HFFc6 (cell line): ENCODE measurements at places on chromosomes 2 and 18.

DNA sequence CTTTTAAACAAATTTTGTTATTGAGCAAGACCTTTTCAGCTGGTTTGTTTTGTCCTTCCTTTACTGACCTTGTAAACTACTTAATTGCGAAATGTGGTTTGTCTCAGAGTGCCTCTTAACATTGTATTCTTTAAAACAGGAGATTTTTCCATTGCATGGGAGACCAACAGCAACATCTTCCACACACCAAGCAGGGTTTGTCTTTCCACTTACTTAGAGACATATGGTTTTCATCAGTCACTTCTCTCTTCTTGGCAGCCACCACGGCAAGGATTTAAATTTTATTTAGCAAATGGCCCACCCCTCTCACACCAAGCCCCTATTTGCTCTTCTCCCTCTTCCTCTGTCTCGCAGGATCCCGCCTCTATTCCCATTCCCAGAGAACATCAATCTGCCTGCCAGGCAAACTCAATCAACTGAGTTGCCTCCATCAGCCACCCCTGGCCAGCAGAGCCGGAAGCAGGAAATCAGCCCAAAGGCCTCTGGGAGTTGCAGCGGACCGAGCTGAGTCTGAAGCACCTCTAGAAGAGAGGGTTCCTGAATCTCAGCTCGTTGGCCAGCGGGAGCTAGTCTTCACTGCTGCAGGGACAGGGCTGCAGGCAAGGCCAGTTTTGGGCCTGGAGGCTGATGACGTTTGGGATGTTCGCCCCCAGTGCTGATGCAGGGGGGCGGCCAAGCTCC is 11.3 kb upstream of the CIB4 start:
- peak; percentile 23 for DNase-seq

DNA sequence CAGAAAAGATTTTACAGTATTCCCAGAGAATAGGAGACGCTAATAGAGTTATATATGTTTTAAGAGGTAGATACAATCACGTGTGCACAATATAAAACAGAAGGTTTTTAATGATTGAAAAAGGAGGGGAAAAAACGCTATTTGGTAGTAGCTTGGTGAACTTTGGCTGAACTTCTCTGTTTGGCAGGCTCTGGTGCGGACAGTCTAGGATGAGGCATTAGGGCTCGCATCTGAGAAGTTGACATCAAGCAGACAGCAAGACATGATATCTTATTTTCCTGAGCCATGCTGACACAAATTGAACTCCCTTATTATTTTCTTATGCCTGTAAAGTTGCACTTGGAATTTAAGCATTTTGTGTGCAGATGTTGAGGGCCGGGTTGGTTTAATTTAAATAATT is 176.6 kb downstream of the EN1 start:
- peak; percentile 16 for DNase-seq

- no peak for DNase-seq
These were observed 65.4 kb downstream of the SMAD7 start for GRCh38 chr18:48885266-48885923.

DNA sequence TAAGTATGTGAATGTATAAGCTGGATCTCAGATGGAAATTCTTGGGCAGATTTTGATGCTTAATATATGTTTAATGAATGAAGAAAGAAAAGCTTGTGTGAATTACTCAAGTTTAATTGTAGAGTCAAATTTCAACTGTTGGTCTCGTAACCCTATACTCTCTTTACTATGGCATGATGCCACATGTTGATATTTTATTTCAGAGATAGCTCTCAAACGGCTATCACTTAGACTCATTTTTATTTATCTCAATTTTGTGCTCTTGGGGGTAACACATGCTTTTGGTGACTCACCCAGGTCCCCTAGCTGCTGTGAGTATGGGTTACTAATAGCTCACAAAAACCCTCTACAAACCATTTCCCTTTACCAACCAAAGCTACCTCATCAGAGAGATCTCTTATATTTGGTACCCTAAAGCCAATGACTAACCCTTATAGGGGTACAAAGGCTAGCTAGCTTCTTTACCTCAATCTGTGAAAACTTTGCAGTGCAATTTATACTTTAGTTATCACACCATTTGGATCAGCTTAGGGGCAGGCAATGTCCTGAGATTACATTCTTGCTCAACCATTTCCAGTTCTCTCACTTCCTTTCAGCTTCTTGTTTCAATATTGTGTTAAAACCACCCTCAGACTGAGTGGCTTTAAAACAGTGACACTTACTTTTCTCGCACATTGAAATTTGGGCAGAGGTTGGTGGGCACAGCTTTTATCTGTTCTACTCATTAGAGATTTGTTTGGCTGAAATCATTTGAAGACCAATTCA is 240.3 kb downstream of the CDH7 start:
- DNase-seq = no peak

- peak; percentile 80 for DNase-seq
These were observed 328.4 kb downstream of the CLIP4 start for GRCh38 chr2:29443627-29444026.

- peak; percentile 7 for DNase-seq
These were observed 178.7 kb downstream of the SRBD1 start for GRCh38 chr2:45432406-45432805.
